8988T (cell line): ENCODE measurements at places on chromosomes 4 and X.

GRCh38 chrX:67545036-67545821 lies 1.4 kb downstream of the AR start:
- DNase-seq = no peak

DNA sequence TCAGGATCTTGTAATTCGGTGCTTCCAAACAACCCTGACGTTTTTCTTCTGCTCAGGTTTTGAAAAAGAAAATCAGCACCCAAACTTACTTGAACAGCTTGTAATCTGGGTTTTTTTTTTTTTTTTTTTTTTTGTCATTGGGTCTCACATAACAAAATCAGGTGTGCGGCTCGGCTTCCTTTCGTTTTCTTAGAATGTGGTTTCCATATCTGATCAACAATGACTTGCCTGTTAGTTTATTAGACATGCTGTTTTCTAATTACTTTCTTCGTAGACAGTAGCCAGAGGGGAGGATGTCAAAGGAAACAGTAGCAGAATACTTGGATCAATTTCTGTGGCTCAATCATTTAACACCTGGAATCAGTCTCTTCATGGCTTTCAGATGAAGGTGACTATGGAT lies 890 bp upstream of the FREM3 start:
- no peak for DNase-seq

GRCh38 chr4:38985410-38986100 lies 46.7 kb downstream of the TMEM156 start:
- no peak for DNase-seq

- peak; percentile 89 for DNase-seq
These were observed 612 bp downstream of the CPLX1 start for GRCh38 chr4:825063-825970.

GRCh38 chr4:128556756-128557155 lies 252.7 kb upstream of the JADE1 start:
- no peak for DNase-seq

DNA sequence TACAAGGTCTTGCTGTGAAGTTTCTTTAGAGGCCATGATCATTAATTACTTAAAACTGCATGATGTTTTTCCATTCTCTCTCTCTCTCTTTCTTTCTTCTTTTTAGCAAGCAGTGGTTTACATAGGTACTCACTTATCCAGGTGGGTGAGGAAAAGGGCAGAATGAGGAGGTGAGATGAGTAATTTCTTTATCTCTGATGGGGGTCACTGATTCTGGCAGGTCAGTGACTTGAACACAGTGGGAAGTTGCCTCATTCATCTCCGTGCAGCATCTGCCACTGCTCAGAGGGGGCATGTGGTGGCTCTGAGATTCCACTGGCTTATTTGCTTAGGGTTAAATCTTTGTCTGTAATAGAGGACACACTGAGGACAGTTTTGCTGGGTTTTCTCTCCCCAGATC lies 62.6 kb downstream of the FAM114A1 start:
- no peak for DNase-seq

DNA sequence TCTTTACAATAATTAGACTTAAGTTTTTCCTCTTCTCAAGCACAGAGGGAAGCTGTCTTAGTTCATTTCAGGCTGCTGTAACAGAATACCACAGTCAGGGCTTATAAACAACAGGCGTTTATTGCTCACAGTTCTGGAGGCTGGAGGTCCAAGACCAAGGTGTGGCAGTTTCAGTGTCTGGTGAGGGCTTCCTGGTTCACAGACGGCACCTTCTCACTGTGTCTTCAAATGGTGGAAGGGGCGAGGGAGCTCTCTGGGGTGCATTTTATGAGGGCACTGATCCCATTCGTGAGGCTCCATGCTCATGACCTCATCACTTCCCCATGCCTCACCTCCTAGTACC lies 115.7 kb upstream of the MXRA5 start:
- no peak for DNase-seq

DNA sequence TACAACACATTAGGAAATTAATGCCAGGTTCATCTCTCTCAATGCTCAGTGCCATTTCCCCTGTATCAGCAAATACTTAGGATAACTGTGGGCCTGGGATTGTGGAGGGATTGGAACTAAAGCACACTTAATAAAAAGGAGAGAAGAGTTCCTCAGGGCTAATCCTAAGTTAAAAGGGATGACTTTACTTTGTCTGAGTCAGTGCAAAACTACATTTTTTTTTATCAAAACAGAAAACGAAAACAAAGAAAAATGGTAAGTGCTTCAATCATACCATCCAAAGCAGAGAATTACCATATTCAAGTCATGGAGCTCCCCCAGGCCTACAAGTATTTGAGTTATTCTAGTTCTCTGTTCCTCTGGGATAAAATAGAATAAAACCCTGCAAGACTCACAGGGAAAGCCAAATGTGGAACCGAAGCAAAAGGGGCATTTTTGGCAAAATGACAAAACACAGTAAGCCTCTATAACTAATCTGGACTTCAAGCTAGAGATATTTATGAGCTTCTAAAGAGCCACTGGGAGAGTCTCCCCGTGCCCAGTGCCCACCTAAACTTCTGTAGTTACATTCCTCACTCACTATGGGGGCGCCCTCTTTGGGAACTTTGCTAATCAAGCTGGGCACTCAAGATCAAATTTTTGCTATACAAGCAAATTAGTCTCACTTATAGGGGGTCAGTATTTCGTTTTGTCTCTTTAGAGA lies 53.4 kb downstream of the PALLD start:
- DNase-seq = no peak

- DNase-seq = no peak
These were observed 51.8 kb downstream of the GBA3 start for GRCh38 chr4:22744478-22745062.

DNA sequence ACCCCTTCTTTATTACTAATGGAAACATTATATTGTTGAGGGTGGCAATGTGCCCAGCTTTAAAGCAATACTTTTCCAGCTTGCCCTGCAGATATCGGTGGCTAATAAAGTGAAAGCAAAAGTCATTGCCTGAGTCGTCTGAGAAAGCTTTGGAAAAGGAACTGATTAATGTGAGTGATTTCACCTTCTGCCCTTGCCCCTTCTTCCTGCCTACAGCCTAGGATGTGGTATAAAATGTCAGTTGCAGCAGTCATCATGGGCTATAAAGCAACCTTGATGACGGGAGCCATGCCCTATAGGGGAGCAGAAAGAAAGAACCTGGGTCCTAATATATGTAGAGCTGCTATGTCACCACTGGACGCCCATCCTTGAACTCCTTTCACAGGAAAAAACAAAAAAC lies 132.4 kb upstream of the USP9X start:
- no peak for DNase-seq

DNA sequence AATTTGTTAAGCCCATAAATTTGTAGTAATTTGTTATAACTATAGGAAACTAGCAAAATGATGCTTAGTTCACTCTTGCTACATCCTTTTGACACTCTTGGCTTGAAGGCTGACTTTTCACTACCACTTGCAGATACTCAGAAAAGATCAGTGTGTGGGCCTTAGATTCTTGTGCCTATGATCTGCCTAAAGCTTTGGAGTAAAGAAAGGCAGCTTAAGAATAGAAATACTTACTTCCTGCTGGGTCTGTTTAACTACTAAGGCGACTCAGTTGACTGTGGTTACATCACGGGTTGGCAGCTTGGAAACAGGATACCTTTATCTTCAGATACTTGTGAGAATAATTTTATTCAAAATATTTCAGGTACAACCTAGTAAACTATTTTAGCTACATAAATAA lies 201.4 kb upstream of the FMR1 start:
- no peak for DNase-seq

DNA sequence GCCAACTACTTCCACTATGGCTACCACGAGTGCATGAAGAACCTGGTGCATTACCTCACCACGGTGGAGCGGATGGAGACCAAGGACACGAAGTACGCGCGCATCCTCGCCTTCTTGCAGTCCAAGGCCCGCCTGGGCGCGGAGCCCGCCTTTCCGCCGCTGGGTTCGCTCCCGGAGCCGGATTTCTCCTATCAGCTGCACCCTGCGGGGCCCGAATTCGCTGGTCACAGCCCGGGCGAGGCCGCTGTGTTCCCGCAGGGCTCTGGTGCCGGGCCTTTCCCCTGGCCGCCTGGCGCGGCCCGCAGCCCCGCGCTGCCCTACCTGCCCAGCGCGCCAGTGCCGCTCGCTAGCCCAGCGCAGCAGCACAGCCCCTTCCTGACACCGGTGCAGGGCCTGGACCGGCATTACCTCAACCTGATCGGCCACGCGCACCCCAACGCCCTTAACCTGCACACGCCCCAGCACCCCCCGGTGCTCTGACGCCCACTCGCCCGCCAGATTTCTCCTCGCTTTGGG lies 2.1 kb downstream of the HELT start:
- peak; percentile 78 for DNase-seq

- no peak for DNase-seq
These were observed 14.8 kb upstream of the RTL5 start for GRCh38 chrX:72146527-72146926.
